ENCODE measurements at places on chromosomes 5 and 9. TPM values are rescaled to one million over a fixed set of nuclear protein-coding genes. Genes with fewer than 3 reads are reported as not detected.

- DNase-seq, result no peak
Observed at GRCh38 chr9:97511655-97512427, 10.4 kb downstream of the TMOD1 start.

- no peak for DNase-seq
Observed at GRCh38 chr5:133638436-133638835, 26.1 kb upstream of the FSTL4 start.

GRCh38 chr9:17802249-17802857 is 223.5 kb downstream of the SH3GL2 start:
- DNase-seq, result no peak

The TMEM171 gene
- not detected for total RNA-seq

Measured in CD8-positive, alpha-beta memory T cell (primary cell).